Daoy (cell line): ENCODE measurements at places on chromosomes 2 and 18. TPM values are rescaled to one million over a fixed set of nuclear protein-coding genes. Genes with fewer than 3 reads are reported as not detected.

DNA sequence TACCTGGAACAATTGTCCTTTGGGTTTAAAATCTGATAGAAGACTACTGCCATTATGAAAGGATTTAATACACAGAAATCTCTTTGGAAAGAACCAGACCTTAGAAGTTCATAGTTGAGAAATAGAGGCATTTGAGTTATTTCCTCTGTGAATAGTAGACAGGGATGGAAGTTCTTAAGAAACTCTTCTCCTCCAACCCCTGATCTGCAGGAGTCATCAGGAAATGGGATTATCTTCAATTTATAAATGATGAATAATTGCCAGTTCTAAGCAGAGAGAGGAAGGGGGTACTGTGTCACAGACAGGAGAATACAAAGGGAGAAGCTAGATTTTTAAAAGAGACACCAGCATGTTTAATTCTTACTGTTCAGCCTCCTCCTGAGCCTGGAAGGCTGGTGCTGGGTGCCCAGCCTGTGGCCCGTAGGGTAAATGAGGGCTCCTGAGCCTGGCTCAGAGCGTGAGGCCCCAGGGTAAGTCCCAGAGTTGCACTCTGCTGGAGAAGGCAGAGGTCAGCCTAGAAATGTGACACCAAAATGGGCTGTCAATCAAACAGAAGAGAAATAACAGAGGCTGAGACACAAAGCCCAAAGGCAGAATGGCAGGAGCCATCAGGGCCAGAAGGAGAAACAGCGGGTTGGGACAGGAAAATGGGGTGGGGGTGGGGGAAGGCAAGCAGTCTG lies 58.2 kb upstream of the PKDCC start:
- DNase-seq, result no peak

UGT1A3 gene
- not detected in 2 replicates for total RNA-seq

DNA sequence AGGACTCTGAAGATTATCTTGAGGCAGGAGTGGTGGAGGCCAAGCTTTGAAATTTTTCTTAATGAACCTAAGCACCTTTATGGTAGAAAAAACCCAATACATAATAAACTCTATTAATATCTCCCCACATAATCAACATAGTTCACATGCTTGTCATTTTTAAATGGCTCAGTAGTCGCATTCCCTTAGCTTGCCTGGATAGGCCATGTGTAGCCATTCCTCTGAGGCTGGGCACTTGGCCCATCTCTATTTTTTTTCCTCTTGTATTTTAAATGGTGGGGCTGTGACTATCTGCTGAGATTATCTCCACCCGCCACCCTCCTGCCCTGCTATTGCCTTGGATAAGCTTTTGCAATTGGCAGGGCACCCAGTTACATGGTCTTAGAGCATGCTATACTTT lies 143.1 kb downstream of the FHOD3 start:
- no peak for DNase-seq

DNA sequence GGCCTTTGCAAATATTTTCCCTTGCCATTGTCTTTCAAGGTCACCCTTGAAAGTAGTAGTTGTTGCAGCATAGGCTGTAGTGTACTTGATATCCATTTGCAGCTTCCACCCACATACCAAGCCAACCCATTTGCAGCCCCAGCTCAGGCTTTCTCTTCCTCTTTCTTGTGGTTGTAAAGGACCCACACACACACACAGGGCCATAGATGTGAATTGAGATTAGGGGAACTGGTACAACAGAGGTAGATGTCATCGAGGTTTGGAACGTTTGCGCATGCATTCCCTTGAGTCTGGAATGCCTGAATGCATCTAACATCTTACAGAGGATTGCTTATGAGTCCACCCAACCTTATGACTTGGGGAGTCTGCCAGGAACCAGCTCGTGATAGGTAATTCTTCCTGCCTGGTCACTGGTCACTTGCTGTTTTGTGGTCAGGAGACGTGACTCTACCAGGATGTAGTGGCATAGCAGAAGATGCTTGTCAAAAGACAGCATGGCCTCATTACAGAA lies 91.9 kb downstream of the MRPS9 start:
- no peak for DNase-seq

DNA sequence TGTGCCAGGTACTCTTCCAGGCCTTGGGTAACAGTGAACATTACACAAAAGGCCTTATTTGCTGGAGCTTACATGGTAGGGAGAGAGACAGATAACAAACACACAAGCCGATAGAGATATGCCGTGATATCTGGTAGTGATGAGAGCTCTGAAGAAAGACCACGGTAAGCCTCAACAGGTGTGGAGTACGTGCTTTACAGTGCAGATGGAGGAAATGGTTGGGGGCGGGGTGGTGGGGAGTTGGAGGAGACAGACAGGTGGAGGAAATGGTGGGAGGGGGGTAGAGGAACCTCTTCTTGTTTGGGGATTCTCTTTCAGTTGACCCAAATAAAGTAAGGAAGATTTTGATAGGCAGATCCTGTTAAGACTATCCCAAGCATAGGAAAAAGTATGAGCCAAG lies 141.1 kb upstream of the ALPP start:
- no peak for DNase-seq

- DNase-seq, result peak; percentile 93
Observed at GRCh38 chr2:121790276-121790956, 35.0 kb downstream of the TSN start.

DCDC2C gene
- not detected in 2 replicates for total RNA-seq

TMEM163 gene
- 0.09 and 0.34 TPM in 2 replicates for total RNA-seq

CNDP1 gene
- not detected in 2 replicates for total RNA-seq

BCL2 gene
- 2.2 and 2.7 TPM in 2 replicates for total RNA-seq

- no peak for DNase-seq
Observed at GRCh38 chr2:1259746-1260145, 153.5 kb upstream of the TPO start.

DNA sequence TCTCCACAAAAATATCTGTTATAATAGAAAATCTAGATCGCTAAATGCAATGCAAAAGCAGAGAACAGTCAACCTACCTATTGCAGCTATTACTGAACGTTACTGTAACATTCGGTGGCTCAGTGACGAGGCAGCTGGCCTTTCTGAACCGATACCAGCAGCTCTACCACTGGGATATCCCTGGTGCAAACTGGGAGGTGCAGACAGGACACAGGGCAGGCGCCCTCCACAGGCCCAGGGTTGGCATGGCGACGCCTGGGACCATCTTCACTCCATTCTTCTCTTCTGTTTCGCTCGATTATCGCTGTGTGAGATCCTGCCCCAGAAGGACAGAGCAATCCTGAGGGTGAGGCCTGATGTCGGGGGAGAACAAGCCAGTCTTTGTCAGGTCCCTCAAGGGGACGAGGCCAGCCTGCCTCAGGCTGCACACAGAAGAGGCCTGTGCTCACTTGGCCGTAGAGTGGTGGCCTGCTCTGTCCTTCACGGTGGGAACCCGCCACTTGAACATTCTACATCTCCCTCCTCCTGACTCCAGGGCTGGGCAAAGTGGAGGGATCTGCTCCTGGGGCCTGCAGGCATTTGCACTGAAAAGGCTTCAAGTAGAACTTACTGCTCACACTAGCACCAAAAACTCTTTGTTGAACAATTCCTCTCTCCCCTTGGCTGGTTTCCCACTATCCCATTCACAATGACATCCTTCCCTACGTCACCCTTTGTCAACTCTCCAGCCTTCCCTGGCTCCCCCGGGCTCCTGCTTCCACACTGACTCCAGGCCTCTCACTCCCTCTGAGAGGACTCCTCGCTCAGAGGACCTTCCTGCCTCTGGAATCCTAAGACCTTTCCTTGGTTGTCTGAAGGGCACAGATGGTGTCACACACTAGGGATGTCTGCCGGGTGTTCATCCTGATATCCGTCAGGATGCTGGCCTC lies 49.7 kb downstream of the CYRIA start:
- DNase-seq, result no peak

SYT4 gene
- not detected in 2 replicates for total RNA-seq

HPCAL1 gene
- total RNA-seq, result 60.9 and 68.5 TPM in 2 replicates

ADI1 gene
- total RNA-seq, result 62.3 and 70.8 TPM in 2 replicates

TRIM54 gene
- total RNA-seq, result not detected in 2 replicates

- DNase-seq, result no peak
Observed at GRCh38 chr2:85734942-85735608, 18.7 kb upstream of the ATOH8 start.

DNA sequence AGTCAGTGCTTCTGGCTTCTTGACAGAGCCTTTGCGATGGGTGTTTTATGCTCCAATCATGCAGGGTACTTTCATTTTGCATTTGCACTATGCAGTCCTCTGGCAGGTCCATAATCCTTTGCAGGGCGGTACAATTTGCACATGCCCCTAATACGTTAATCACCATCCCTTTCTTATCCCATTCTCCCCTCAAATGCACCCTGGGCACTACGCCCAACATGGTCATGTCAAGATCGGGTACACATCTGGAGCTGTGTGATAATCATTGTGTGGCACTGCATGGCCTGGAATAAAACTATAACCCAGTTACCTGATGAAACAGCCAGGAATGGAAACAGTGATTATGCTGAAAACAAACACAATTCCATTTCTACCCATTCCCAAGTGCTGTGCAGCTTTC lies 27.7 kb downstream of the LOXHD1 start:
- no peak for DNase-seq

DNA sequence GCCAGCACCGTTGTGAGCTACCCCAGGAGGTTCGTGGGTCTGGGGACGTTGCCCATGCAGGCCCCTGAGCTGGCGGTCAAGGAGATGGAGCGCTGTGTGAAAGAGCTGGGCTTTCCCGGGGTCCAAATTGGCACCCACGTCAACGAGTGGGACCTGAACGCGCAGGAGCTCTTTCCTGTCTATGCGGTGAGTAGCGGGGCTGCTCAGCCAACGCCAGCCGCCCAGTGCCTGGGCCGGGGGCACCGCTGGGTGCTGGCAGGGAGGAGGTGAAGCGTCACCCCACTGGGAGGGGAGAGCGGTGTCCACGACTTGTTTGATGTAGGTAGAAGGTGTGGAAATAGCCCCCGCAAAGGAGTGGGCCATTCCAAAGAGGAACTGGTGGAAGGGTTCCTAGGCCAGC lies 25.0 kb downstream of the ACMSD start:
- no peak for DNase-seq

DNA sequence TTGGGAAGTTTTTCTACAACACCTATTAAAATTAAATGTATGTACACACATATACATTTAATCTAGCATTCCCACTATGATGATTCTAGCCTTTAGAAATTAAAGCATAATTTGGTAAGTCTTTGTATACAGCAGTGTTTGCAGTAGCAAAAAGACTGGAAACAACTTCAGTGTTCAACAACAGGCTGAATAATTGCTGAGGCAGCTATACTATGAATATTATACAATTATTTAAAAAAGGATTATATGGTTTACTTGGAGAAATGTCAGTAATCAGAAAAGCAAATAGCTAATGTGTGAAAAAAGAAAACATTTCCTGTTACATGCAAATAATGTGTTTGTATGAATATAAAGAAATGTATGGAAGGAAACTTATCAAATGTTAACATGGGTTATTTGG lies 1.4 kb upstream of the ZNF638 start:
- no peak for DNase-seq

DSG2 gene
- 22.2 and 22.3 TPM in 2 replicates for total RNA-seq

RGPD4 gene
- not detected in 2 replicates for total RNA-seq

PKDCC gene
- 7.3 and 12.9 TPM in 2 replicates for total RNA-seq

DNA sequence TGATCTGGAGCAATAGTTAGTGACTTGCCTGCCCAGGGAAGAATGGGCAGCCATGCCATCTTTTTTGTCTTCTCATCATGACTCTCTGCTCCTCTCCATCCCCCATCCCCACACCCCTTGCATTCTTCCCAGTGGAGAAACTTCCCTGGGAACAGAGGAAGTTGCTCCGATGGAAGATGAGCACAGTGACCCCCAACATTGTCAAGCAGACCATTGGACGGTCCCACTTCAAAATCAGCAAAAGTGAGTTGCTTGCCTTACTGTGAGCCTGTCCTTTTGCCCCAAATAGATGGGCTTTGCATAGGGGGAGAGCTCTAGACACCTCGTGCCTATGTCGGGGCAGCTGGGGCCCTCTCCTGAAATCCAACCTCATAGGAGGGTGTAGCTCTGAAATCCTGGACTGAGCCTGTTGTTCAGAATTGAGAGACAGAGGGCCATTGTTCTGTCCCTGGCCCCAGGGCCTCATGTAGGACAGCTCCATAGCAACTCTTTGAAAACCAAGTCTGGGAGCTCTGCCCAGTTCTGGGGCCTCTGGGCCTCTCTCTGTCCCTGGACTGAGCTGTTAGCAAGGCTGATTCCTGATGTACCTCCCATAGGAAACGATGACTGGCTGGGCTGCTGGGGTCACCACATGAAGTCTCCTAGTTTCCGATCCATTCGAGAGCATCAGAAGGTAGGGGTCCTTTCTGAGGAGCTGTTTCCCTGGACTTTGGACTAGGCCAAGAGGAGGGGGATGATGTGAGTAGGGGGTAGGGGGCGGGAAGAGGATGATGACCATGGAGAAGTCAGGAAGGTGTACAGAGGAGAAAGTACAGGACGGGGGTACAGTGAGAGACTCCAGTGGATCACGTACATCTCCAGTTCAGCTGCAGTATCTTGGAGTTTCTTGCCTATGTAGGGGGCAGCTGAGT lies 35.2 kb downstream of the TTLL4 start:
- no peak for DNase-seq

DNA sequence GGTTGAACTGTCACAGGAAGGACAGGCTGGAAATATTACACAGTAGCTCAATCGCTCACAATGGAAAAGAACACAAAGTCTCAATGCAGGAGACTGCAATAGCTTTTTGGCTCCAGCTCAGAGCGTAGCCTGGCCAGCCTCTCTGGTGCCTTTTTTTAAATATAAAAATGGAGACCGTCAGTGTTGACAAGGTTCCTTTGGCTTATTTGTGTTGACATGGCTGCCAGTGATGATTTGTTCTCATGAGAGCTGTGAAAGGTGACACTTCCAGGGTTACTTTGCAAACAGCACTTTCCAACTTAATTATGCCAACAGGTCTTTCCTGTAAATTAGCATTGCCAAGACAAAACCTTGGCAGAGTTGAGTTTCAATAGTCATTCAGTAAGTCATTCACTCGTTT lies 70.8 kb downstream of the KCNE4 start:
- no peak for DNase-seq

DNA sequence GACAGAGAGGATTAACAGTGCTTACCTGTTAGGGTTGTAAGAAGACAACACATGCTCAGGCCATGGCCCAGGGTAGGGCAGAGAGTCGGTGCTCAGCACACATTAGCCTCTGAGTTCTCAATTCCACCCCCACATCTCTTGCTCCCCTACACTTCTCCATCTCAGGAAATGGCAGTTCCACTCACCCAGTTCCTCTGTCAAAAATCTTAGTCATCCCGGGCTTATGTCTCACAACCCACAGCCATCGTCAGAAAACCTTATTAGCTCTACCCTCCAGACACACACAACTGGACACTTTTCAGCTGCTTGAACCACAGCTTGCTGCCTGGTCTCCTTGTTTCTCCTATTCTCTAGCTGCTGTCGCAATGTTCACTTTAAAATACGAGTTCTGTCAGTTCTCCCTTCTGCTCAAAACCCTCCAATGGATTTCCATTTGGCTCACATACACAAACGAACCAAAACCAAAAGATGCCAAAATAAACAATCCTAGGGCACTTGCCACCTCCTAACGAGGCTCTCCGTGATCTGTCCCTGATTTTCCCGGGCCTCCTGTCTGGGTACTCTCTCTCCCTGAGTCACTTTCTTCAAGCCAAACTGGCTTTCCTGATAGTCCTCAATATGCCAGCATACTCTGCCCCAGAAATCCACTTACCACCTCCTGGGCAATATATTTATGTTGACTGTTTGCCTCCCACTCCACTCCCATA lies 89.7 kb downstream of the KCTD1 start:
- DNase-seq, result peak; percentile 70
